ENCODE measurements at places on chromosomes 2 and 18. TPM values are rescaled to one million over a fixed set of nuclear protein-coding genes. Genes with fewer than 3 reads are reported as not detected.

DNA sequence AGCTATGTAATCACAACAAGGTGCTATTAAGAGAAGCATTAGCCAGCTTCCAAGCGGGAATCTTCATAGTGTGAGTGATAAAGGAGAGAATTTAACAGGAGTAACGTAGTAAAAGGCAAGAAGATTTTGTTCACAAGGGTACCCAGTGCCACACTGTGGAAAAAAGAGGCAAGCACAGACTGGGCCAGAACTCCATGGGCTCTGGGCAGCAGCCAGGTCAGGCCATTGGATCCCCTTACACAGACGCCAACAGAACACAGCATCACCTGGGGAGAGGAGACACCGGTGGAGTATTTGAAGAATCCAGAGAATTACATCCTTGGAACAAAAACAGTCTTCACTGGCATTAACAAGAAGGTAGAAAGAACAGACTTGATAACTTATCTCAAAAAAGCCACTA, 21.2 kb downstream of the AMER3 start:
- DNase-seq = no peak

DNA sequence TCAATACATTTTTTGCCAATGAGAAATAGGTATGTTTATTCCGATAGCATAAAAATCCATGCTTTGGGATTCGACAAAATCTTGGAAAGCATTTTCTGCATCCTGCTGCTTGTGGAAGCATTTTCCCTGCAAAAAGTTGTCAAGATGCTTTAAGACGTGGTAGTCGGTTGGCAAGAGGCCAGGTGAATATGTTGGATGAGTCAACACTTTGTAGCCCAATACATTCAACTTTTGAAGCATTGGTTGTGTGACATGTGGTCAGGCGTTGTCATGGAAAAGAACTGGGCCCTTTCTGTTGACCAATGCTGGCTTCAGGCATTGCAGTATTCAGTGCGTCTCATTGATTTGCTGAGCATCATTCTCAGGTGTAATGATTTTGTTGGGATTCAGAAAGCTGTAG, 764.5 kb downstream of the TRIB2 start:
- DNase-seq = no peak

GRCh38 chr2:238220892-238221521, 17.5 kb upstream of the ILKAP start:
- no peak for DNase-seq

GRCh38 chr2:73386894-73387636, 1.4 kb downstream of the ALMS1 start:
- DNase-seq = peak; percentile 12

- DNase-seq = no peak
Observed at GRCh38 chr18:612156-612555, 15.4 kb downstream of the CLUL1 start.

GRCh38 chr2:150426724-150427123, 60.7 kb downstream of the RND3 start:
- DNase-seq = no peak

GRCh38 chr2:216426166-216426777, 14.0 kb downstream of the SMARCAL1 start:
- no peak for DNase-seq

- DNase-seq = no peak
Observed at GRCh38 chr2:122565364-122565763, 809.9 kb downstream of the TSN start.

DNA sequence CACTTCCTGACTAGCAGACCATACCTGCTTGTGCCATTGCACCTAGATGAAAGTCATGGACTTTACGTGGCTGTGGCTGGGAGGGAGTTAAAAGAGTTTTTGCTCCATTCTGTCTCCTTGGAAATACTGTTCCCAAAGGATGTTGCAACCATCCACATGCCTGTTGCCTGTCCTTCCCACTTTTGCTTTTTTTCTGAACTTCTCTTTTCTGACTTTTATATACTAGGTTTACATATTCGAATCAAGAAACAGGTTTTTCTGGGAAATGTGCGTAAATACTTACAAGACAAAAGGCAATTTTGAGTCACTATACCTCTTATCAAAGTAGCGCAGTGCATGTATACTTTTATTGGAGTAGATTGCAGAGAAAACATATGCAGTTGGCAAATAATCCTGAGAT, 244.8 kb downstream of the PRKCE start:
- no peak for DNase-seq

DNA sequence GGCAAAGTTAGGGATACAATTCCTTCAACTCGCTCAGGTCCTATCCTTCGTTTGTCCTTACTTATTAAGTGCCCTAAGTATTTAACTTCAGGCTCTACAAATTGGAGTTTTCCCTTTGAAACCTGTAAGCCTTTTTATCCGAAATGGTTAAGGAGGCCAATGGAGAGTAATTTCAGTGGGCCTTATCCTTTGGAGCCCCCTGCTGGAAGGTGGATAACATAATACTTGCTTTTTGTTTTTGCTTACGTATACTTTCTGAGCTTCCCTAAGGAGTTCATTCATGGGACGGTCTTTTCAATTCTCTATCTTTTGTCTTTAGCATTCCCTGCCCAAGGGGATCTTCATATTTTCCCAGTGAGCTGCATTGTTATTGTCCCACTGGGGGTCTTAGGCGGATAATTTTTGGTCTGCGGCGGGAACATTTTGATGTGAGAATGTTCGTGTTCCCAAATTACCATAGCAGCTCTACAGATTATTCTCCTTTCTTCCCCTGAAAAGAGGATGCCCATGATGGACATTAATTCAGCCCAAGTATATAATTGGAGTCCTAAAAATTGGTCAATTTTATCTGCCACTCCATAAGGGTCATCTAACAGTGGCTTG, 34.4 kb upstream of the TRAPPC8 start:
- peak; percentile 60 for DNase-seq

- no peak for DNase-seq
Observed at GRCh38 chr2:26076001-26076587, 42.2 kb downstream of the RAB10 start.

- DNase-seq = no peak
Observed at GRCh38 chr2:100200985-100201384, 58.6 kb upstream of the AFF3 start.

- DNase-seq = no peak
Observed at GRCh38 chr18:78607784-78608183, 371.8 kb upstream of the SALL3 start.

- no peak for DNase-seq
Observed at GRCh38 chr2:191499050-191499449, 178.9 kb upstream of the NABP1 start.

DNA sequence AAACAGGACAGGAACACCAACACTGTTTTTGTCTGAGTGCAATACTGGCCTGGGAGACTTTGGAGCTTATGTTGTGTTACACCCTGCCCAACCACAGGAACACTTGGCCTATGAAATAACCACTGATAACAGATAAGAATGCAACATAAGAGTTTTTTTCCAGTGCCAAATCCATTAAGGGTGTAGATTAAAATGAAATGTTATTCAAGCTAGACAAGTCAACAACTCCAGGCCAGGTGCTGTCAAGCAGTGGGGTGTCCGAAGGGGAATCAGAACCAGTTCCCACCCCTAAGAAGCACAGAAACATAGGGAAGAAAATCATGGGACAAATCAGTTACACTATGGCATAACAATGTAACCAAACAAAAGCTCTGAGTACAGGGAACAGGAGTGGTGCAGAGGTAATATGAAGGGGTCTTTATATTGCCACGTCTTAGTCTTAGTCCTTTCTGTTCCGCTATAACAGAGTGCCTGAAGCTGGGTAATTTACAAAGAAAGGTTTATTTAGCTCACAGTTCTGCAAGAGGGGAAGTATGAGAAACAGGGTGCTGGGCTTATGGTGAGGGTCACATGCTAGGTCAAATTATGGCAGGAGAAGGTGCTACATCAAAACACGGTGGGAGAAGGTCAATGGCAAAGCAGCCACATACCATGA, 3.8 kb downstream of the AFG3L2 start:
- peak; percentile 53 for DNase-seq

GRCh38 chr2:238155761-238156694, 2.7 kb upstream of the ERFE start:
- no peak for DNase-seq

DNA sequence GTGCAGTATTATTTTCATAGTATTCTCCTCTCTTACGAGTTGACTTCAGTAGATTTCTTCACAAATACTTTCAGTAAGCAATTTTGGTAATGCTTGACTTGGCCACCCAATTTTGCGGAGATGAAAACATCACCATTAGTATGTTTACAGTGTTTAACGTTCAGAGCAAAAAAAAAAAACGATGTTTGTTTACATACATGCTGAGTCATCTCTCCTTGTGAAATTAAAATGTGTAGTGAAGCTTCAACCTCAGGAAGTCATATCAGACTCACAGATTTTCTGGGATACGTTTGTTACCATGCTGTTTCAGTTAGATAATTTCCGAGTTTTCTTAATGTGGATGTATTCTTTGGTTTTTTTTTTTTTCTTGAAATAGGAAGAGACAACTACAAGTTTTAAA, 100.1 kb downstream of the CTNNA2 start:
- no peak for DNase-seq

DNA sequence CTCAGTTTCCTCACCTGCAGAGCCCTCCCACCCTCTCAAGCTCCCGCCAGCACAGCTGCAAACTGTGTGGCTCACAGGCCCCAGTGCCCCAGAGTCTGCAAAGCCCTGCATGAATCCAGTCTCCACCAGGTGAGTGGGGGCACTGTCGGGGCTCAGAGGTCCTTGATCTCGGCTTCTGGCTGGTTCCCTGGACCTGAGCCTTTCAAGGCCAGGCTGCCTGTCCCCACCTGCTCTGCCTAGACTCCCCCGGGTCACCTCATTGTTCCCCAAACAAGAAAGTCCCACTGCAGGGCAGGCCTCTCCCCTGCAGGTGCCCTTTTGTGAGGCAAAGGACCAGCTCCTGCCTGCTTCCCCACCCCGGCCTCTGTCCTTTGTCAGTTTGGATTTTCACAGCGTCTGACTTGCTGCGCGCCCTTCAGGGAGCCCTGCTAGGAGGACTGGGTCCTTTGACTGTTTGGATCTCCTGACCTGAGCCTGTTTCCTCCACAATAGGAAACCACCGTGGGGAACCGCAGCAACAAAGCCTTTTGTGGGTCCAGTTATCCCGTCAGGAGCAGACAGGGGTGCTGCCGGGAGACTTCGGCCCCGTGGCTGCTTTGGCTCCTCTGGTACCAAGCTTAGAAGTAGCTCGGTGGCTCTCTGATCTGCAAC, 200.5 kb upstream of the HDAC4 start:
- no peak for DNase-seq

DNA sequence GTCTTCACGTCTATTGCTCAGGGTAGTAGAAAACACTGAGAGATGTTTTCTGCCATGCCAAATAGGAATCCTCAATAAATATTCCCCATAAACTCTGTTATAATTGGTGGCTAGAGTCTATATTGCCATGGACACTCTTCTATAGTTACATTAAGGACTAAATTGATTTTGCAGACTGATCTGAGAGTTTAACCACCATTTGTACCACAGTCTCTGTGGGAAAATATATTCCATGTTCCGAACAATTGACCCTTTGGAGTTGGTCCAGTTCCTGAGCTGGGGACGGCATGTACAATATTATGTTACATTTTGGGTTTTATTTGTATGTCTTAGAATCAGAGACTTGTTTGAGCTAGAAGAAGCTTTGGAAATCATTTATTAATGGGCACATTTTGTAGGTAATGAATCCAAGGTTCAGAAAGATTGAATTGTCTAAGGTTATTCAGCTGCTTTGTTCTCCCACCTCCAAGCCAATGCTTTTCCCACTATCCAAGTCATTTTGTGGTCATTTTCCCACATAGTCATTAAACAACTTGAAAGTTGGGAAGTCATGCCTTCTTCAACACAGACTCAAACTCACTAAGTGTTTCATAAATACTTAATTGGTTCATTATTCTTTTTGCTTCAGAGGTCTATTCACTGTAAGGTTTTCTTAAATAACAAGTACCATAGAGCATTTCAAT, 5.1 kb upstream of the PPP1CB start:
- no peak for DNase-seq

DNA sequence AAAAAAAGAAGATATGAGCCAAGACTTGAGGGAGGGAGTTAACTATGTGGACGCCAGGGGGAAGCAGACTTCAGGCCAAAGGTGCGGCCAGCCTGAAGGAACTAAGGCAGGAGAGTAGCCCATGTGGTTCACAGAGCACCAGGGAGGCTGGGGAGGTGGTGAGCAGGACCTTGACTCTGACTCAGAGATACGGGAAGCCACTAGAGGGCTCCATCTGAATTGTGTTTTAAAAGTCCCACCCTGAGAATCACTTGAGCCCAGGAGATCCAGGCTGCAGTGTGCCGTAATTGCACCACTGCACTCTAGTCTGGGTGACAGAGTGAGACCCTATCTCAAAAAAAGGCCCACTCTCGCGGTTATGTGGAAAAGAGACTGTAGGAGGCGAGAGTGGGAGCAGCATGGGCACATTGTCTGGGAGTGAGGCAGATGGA, 12.3 kb downstream of the CEP192 start:
- DNase-seq = peak; percentile 66

DNA sequence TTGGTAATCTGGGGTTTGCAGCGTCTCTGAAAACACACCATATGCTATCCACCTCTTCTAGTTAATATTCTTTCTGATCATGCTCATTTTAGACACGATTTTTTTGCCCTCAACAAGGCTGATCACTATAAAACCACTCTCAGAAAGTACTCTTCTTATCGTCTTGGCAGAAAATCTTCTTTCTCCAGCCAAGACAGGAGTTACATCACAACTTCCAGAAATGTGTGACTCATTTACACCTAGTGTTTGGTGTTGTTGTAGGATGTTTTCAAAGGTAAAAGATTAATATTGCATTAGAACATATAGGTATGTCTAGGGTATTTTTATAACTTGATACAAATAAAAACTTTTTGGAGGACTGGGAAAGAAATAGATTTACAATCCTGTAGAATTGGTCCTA, 138.5 kb upstream of the NETO1 start:
- no peak for DNase-seq

DNA sequence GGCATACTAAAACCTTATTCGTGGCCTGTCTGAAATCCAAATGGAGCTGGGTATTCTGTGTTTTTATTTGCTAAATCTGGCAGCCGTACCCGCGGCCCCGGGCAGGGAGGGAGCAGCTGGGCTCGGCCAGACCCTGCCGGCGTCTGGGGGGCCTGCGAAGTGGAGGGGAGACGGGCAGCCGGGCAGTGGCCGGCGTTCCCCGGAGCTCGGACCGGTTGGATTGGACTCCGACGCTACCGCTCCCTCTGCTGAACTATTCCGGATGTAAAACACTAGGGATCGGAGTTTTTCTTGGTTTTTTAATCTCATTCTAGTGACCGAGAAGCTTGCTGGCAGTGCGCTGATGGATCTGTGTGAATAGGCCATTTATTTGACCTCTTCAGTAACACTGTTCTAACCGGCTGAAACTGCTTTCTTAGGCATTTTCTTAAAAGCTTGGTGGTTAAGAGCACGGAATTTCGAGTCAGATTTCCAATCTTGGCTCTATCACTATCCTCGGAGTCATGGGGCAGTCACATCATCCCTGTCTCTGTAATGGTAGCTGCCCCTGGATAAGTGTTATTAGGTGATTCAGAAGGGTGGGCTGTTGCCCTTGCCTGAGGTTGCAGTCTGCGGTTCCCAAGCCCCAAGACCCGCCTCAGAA, 694 bp downstream of the UNC50 start:
- DNase-seq = peak; percentile 19

Gene NEU4
- total RNA-seq = 0.40 TPM

Gene ATL2
- total RNA-seq = 71.3 TPM

Gene SLC8A1
- total RNA-seq = not detected

Gene MTLN
- 41.3 TPM for total RNA-seq

Gene LIMS1
- 101 TPM for total RNA-seq

Gene CCBE1
- total RNA-seq = 0.13 TPM

Gene LHCGR
- total RNA-seq = not detected

Gene ZNG1B
- 42.5 TPM for total RNA-seq

Gene ADCYAP1
- not detected for total RNA-seq

Gene EFEMP1
- total RNA-seq = 0.82 TPM

Gene DSC2
- 11.8 TPM for total RNA-seq

Gene LRATD1
- 7.3 TPM for total RNA-seq

Gene PDE11A
- total RNA-seq = 5.7 TPM

Gene FOXD4L1
- total RNA-seq = 0.20 TPM

Gene CBLN2
- not detected for total RNA-seq

Gene C2orf78
- total RNA-seq = 0.22 TPM
